ENCODE measurements at places on chromosomes 11 and 22.

GRCh38 chr11:85094795-85095194, 532.3 kb downstream of the DLG2 start:
- DNase-seq, result no peak

DNA sequence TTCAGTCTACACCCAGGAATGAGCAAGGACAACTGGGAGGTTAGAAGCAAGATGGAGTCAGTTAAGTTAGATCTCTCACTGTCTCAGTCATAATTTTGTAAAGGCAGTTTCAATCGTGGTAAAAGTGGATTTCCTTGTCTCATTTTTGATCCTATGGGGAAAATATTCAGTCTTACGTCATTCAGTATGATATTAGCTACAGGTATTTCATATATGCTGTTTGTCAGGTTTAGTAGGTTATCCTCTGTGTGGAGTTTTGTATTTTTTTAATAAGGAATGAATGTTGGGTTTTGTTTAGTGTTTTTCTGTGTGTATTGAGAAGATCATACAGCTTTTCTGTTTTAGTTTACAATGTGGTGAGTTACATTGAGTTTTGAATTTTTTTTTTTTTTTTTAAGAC, 11.8 kb downstream of the SPECC1L start:
- no peak for DNase-seq

DNA sequence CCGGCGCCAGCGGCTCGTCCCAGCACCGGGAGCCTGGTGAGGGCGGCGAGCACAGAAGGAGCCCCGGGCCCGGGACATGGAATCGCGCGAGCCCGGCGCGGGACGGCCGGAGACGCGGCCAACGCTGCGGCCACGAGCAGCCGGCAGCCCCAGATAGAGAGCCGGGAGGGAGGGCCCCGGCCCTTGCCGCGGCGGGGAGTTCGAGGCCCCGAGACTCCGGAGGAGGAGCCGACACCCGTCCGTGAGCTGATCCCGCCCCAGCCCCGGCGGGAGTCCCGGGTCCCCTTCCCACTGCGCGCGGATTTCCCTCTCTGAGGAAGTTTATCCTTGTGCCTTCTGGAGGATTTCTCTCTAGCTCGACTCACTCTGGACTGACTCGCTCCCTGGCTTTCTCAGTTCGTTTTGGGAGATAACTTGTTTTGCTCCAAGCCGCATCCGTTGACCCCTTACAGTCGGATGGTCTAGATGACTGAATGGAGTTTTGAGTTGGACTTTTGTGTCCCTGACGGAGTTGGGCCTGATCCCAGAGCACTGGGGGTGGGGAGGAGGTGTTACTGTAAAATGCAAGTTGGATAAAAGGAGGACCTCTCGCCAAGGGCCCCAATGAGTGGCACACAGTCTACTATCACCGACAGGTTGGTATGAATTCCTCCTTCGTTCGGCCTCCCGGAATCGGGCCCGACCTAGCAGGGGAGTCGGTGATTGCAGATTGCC, 585 bp downstream of the ARHGEF12 start:
- DNase-seq, result no peak

GRCh38 chr11:62404435-62404834, 14.4 kb upstream of the SCGB1A1 start:
- no peak for DNase-seq

DNA sequence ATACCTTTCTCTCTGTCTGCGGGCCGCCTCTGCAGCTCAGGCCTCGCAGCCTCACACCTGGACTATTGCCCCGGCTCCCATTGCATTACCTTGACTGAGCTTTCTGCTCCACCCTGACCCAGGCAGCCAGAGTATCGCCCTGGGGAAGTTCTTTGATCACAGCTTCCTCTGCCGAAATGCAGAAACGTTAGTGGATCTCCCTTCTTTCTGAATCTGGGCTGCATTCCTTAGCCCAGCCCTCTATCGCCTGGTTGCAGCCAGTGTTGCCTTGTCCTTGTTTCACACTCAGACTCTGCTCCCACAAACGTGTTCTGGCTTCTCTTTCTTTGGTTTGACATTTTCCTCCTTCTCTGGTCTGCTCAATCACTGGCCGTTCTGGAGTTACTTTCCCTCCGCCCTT, 195.7 kb downstream of the ADAMTS15 start:
- no peak for DNase-seq

DNA sequence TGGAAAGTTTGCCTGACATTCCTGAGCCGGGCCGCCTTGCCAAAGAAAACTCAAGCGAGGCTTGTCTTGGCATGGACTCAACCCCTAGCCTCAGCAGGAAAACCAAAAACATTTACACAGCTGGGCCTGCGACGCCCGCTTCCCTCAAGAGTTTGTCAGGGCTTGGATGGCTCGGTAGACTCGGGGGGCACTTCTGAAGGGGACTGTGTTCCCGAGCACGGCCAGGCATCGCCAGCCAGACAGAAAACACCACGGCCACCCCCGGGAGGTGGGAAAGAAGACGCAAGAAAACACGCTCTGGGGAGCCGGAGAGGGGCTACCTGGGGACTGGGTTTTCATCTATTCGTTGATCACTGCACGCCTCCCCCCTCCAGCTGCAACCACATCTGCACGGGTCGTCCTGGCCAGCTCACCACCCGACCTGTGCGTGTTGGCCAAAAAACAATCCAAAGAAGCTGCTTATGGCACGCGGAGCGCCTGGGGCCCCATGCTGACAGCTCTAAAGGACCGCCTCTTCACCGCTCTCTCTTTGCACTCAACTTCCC, 380.7 kb downstream of the MN1 start:
- DNase-seq, result no peak

DNA sequence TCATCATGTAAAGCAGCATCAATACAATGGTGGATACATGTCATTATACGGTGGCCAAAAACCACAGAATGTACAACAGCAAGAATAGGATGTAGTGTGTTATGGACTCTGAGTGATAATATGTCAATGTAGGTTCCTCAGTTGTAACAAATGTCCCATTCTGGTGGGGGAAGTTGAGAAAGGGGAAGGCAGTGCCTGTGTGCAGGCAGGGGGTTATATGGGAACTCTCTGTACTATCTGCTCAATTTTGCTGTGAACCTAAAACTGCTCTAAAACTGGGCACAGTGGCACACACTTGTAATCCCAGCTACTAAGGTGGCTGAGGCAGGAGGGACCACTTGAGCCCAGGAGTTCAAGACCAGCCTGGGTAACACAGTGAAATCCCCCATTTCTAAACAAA, 5.9 kb downstream of the CHKA start:
- DNase-seq, result no peak

DNA sequence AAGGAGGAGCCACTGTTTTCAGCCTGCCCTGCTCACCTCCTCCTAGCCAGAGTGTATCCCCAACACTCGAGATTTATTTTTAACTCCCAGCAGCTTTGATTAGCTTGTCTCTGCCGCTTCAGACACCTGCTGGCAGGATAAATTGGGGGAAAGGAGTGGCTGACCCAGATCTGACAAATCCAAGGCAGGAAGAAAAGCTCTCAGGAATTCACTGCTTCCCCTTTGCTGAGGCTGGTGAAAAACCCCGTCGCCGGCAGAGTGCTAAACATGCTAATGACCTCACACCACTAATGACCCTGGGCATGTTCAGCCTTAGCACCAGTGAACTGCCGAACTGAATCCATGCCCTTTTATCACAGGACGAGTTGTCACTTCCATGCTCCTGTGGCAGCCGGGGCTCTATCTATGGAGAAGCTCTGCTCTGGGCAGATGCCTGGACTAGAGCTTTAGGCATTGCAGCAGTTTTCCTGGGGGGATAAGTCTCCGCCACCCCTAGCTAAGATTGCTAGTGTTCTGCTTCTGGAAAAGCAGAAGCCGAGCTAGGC, 52.2 kb downstream of the FEZ1 start:
- DNase-seq, result no peak
